T-helper 9 cell (primary cell): ENCODE measurements at places on chromosomes 2 and 18.

DNA sequence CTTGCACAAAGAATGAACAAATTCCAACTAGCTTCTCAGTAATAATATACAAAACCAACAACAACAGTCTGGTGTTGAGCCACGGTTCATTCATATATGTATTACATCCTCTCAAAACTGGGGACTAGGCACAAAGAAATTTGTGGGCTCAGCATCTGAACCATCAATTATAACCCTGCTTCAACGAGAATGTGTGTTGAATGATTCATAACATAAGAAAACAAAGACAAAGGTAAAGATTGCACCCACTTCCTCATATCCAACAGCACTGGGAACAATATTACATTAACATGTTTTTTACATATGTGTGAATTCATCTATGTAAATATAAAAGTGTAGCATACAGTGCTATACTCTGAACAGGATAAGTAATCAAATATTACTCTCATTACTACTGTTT lies 144.8 kb downstream of the CDH2 start:
- no peak for DNase-seq

DNA sequence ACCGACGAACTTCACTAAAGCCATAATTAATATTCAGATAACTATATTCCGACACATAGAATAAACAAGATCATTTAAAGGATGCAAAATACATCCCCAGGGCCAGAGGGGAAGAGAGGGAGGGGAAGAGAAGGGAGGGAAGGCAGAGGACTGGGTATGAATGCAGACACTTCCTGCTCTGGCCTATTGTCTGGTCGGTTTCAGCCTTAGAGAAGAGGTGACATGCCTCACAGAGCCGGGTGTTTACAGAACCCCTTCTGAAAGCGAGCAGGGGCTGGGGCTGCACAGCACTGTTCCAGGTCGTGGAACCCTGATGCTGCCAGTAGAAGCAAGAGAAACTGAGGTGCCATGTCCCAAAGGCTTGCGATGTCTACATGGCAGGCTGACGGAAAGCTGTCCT lies 31.0 kb downstream of the CELF4 start:
- no peak for DNase-seq

DNA sequence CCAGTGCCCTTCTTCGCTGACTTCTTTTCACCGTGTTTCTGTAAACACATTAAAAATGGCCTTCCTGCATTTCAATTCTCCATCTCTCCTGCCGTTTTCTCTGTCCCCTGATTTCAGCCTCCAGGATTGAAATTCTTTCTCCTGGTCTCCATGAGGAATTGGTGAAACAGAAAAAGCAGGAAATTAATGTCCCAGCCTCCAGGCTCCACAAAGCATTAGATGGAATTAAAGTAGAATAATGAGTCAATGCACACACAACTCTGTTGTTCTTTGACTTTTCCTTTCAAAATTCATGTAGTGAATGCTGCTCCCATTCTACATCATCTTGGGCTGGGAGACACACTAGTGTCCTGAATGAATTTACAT lies 209.5 kb downstream of the KLHL29 start:
- DNase-seq = no peak

DNA sequence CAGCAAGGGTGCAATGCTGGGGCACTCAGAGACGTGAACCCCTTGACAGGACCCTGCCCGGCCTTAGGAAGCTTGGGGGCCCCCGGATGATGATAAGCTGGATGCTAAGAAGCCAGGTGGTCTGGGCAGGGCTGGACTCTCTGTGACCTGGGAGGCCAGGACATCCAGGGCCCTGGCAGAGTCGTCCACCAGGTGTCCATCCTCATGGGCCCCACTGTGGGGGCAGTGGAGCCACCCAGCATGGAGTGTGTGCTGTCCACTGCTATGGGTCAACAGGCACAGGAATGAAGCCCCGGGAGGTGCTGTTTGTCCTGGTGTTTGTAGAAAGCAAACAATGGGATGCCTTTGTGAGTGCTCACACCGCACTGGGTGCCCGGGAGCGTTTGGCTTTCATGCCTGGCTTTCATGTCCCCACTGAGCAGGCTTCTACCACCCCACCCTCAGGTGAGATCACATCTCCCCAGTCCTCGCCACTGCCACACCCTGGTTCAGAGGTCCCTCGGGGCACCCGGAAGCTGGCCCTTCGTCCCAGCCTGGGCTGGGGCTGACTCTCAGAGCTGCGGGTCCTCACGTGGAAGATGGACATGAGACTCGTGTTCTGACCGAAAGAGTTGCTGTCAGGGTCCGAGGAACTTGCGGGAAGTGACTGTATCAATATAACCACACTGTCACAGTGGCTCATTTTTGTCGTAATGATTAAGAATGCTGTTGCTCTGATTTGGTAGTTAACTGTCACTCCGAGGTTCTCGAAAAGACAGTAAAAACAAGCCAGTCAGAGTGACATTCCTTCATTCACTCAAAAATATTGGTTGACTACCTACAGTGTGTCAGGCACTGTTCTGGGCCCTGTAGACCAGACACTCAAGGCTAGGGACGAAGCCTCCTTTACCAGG lies 53.3 kb downstream of the INHBB start:
- no peak for DNase-seq

DNA sequence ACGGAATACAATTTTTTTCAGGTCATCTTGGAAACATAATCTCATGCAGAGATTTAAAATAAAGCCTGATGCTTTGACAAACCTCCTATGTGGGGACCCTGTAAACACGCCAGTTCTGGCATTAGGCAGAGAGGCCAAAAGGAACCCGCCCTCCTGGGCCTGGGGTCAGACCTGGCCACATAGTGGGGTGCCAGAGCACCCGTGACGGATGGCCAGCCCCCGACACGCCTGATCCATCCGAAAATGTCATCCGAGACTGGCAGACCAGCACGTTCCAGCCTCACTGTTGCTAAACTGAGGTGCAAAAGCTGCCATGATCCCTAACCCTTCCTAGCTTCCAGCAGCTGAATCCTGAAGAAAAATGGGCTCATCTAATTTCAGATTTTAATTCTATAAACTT lies 222.6 kb upstream of the SALL3 start:
- DNase-seq = no peak

DNA sequence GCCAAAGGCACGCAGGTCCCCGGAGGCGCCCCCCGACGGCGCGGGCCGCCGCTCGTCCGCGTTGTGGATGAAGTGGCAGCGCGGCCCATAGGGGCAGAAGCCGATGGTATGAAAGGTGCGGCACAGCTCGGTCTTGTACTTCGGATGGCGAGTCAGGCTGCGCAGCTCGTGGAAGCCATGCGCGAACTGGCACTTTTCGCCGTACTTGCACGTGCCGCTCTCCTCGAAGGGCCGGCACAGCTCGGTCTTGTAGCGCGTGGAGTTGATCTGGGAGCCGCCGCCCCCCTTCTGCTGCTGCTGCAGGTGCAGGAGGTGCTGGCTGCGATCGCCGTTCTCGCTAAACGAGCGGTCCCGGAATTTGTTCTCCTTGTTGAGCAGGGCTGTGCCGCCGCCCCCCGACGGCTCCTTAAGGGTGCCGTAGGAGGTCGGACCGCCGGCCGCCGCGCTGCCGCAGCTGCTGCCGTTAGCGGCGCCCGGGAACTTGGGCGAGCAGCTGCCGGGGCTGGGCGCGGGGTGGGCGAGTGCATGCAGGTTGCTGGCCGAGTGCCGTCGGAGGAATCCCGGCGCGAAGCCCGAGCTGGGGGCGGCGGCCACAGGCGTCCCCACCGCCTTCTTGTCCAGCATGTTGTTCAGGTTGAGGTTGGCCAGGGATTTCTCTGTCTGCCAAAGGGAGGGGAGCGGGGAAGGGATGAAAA lies 1.2 kb downstream of the ZFP36L2 start:
- peak; percentile 48 for DNase-seq

DNA sequence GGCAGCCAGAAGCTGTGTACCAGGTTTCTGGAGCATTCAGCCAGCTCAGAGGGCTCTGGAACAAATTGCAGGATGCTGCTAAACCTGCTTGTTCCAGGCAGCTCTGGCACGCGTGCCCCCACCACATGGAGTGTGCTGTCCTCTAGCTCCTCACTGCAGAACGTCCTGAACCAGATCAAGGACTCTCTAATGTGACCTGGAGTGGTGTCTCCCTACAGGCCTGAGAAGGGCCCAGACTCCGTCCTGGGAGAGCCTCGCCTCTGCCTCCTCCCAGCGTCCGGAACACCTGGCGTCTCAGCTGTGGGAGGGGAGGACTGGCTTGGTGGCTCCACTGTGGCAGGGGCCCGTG lies 115.6 kb upstream of the GPC1 start:
- no peak for DNase-seq

DNA sequence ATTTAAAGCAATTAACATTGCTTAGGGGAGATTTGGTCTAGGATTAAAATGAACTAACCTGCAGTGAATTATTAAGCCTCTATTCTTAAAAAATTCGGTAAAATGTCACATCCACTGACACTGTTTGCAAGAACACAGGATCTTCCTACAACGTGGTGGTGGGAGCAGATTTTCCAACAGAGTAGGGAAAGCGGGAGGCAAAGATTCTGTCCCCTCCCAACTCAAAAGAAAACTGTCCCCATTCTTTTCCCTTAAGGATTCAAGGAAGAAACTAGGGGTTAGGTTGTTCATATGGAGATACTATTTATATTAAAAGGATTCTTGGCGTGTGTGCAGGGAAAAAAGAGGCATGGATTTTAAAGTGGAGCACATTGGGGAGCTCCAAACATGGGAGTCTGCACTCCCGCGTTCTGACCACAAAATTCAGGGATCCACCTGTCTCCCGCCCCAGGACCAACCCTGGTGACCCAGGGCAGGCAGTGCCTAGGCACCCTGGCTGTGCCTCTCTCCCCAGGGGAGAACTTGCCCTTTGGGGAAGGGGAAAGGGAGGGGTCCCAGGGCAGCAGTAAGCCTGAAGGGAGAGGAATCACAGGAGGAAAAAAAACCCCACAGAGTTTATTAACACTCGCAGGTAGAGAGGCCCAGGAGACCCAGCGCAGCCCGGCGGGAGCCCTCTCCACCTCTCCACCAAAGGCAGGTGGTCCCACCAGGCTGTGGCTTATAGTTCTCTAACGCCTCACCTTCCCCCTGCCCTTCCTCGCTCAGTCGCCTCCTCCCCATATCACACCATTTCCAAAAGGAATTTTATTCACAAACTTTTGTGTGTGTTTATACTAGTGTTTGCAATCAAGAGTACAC lies 2.3 kb downstream of the PTGR3 start:
- DNase-seq = no peak

- no peak for DNase-seq
Measured at GRCh38 chr18:9647496-9648323, 33.4 kb upstream of the PPP4R1 start.

DNA sequence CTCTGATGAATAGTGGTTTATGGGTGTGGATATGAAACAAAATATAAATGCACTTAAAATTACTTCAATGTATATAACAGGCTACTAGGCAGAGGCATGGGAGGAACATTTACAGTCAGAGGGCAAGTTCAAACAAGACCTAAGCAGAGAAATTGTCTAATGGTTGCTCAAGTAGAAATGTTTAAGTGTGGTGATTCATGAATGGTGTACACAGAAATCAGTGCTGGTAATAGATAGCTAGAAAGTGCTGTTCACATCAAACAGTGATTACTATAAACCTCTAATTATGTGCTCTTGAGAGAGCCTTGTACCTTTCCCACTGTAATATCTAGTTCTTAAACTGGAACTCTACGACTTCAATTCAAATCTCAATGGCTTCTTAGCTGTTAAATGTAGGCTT lies 485.1 kb downstream of the NRXN1 start:
- no peak for DNase-seq

DNA sequence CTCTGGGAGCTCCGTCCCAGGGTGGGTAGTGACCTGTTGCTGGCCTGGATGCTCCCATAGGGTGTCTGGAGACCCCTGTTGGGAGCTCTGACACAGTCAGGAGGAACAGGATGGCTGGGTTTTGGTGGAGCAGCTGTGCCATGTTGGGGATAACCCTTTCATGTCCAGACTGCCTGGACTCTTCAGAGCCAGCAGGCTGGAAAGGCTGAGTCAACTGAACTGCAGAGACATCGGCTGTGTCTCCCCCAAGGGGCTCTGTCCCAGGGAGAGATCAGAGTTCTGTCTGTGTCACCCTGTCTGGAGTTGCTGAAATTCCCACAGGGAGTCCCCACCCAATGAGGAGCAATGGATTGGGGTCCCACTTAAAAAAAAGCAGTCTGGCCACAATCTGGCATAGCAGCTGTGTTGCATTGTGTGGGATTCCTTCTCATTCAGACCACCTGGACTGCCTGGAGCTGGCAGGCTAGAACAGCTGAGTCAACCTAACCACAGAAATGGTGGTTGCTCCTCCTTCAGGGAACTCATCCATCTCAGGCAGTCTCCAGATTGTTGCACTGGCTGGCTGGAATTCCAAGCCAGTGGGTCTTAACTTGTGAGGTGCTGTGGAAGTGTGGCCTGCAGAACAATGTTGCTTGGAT lies 37.2 kb downstream of the AGPS start:
- DNase-seq = no peak

DNA sequence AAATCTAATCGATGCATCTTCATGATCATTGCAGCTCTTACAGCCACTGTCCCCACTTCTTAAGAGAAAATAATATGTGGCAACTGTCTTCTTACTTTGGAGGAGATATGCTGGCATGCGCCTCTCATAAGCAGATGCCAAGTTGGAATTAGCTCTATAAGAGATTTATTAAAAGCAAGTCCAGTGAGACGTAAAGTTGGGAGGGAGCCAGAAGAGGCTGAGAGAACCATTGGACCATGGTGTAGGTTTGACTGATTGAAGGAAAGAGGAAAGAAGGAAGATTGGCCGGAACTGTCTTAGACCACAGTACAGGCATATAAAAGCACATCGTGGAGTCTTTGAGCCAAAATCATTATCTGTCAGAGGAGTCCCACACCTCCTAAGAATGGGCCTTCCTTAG lies 265.7 kb upstream of the ZC3H15 start:
- DNase-seq = no peak

GRCh38 chr2:1609485-1610095 lies 134.7 kb downstream of the PXDN start:
- DNase-seq = no peak
